ENCODE measurements at places on chromosomes 16 and 17.

GRCh38 chr17:81471818-81472456 lies 40.7 kb downstream of the ACTG1 start:
- DNase-seq, result no peak

- no peak for DNase-seq
These were observed 111.5 kb upstream of the MPHOSPH6 start for GRCh38 chr16:82281544-82281943.

- peak; percentile 48 for DNase-seq
These were observed 761 bp upstream of the MATCAP1 start for GRCh38 chr16:67184453-67184994.

DNA sequence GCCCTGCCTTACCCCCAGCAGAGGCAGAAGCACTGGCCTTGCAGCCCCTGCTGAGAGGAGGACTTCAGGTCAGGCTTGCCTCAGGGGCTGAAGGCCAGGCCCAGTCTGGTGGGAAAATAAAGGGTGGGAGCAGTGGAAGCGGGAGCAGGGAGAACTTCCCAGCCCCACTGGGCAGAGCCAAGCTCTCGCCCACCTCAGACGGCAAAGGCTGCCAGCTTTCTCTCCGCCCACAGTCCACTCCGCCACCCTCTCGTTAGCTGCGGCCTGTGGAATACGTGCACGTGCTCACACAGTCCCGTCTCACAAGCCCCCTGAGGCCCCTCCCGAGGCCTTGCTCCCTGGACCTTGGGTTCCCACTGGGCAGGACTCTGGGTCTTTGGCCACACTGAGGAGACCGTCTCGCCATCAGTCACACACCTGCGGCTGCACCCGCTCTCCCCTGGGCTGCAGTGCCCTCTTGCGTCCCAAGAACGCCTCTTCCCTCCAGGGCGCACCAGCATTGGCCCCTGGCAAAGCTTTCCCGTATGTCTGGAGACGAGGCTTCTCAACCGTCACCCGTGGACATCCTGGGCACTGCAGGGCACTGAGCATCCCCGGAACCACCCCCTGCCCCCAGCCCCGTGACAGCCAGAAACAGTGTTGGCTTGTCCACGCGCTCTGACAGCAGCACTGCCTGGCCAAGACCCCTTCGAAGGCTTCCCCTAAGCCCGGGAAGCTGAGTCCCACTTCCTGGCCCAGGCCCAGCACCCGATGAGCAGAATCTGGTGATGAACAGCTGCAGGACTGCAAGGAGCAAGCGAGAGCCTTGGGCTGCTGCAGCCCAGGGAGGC lies 8.3 kb downstream of the MRPL28 start:
- peak; percentile 78 for DNase-seq

- no peak for DNase-seq
These were observed 33.8 kb upstream of the NF1 start for GRCh38 chr17:31060791-31061550.

- no peak for DNase-seq
These were observed 131.1 kb downstream of the ZNF423 start for GRCh38 chr16:49724774-49725173.

GRCh38 chr16:71432906-71433305 lies 8.9 kb downstream of the TLE7 start:
- DNase-seq, result no peak

DNA sequence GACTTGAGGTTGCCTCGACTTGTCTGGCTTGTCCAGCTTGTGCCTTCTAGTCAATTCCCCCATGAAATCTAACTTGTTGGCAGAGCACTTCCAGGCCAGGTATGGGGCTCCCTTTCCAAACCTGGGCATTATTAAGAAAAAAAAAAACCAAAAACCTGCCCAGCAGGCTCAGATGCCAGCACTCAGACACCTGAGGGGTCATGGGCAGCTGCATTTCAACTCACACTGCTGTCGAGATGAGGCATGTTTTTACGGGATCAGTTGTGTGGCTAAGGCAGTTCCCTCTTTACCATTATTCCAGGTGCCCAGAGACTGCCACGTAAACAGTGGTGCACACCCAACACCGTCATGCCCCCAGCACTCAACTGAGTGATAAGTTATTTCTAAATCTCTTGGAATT lies 17.8 kb downstream of the TMEM11 start:
- DNase-seq, result no peak

GRCh38 chr16:5028950-5029475 lies 4.7 kb downstream of the NAGPA start:
- no peak for DNase-seq

DNA sequence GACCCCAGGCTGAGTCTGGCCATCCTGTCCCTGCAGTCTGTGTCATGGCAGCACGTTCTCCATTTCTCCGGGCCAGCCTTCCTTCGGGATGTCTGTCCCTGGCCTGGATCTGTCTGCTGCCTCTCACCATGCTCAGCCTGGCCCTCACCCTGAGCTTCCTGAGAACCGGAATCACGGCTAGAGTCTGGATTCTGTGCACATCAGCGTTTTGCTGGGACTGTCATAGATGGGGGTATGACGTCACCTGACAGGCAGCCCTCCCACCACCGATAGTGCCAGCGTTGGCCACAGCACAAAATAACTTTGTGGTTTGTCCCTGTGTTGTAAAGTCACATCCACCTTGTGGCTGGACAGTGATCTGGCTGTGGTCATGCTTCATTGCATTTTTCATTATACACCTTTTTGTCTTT lies 59.2 kb downstream of the B9D1 start:
- DNase-seq, result no peak

- no peak for DNase-seq
These were observed 47.9 kb downstream of the NSRP1 start for GRCh38 chr17:30164531-30164930.

DNA sequence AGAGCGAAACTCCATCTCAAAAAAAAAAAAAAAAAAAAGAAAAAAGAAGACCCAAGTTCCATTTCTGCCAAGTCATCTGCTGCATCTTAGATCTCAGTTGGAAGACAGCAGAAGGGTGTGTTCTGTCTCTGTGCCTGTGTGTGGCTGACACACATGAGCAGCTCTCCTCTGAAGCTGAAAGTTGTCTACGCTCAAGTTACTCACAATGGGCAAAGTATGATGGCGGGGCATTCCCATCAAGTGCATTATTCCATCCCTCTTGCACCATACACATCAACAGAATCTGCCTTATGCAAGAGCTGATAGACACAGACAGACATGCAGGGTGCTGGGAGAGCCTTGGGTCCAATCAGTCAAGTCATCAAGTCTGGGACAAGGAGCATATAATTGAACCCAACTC lies 402.2 kb downstream of the XYLT1 start:
- DNase-seq, result no peak

DNA sequence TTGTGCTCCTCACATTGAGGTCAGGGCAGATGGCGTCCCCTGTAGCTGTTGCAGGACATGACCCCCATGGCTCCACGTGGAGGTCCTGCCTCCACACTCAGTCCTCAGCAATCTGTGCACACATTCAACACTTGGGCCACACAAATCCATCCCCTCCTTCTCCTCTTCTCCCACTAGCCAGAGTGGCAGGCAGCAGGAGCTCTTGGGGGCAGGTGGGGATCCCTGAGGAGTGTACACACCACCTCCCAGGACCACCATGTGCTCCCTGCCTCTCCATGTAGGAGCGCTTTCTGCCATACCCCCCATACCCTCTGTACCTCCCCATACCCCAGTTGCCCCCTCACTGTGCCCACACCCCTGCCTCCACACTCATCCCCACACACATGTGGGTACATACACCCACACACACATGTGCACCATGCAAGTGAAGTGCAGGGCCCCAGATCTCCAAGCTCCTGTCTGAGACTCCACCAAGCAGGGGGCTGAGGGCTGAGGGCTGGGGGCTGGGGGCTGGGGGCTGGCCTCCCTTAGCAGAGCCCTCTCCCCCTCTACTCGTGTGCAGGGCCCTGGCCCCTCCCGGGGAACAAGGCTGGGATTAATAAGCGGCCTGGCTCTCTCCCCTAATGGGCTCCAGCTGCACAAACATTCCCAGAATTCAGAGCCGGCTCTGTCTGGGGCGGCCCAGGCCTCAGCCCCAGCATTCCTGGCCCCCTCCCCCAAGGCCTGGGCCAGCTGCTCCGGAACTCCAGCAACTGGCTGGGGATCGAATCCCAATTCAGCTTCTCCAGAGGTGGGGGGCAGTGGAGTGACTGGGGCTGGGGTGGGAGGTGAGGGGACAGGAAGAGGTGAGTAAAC lies 48.2 kb upstream of the MEIOC start:
- peak; percentile 93 for DNase-seq

GRCh38 chr17:45096141-45096540 lies 35.0 kb downstream of the NMT1 start:
- no peak for DNase-seq

DNA sequence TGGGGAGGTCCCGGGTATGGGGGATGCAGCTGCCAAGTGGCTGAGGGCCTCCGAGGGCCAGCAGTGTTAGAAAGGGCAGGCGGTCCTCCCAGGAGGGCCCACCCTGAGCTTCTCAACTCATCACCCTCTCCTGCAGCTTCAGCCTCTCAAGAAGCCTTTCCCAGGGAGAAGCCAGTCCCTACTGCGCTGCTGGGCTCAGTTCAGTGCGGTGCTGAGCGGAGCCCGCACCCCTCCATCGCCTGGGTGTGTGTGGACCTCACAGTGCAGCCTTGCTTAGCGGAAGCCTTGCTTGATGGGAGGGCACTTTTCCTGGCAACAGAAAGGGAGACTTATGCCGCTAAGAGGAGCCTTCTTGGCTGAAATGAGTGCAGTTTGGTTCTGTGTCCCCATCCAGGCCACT lies 3.5 kb upstream of the APRT start:
- DNase-seq, result no peak

GRCh38 chr16:7031031-7031430 lies 301.6 kb upstream of the RBFOX1 start:
- no peak for DNase-seq

DNA sequence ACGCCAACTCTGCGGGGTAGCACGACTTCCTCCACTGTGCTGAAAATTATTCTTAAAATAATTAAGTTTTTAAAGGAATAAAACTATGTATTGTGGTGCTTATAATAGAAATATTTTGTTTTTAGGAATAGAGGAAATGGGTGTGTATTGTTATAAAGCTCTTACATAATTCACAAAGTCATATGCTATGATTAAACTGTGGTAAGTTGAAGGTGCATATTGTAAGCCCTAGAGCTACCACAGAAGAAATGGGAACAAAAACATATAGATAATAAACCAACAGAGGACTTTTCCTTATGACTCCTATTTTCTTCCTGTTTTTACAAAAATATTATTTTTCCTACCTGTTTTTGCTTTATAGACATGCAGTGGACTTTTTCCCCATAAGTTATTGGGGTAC lies 4.3 kb upstream of the SLFN11 start:
- no peak for DNase-seq

- no peak for DNase-seq
These were observed 208.7 kb downstream of the KCNJ2 start for GRCh38 chr17:70378076-70378475.

DNA sequence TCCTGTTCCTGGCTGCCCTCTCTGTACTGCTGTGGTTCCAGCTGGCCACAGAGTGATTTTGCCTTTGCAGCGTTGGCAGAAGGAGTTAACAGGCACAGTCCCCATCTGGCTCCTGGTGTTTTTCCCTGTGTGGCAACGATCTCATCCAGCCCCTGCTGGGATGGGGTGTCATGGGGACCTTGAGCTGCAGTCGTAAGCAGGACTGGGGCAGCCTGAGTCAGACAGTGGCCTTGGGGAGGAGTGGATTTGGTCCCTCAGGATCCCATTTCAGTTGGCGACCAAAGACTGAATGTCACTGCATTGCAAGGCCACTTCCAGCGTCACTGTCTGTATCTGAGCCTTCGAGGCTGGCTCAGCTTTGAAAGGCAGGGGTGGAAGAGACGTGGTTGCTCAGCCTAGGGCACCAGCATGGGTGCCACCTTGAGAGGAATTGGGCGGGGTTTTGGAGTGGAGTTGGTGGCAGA lies 11.9 kb downstream of the TMEM94 start:
- DNase-seq, result no peak

DNA sequence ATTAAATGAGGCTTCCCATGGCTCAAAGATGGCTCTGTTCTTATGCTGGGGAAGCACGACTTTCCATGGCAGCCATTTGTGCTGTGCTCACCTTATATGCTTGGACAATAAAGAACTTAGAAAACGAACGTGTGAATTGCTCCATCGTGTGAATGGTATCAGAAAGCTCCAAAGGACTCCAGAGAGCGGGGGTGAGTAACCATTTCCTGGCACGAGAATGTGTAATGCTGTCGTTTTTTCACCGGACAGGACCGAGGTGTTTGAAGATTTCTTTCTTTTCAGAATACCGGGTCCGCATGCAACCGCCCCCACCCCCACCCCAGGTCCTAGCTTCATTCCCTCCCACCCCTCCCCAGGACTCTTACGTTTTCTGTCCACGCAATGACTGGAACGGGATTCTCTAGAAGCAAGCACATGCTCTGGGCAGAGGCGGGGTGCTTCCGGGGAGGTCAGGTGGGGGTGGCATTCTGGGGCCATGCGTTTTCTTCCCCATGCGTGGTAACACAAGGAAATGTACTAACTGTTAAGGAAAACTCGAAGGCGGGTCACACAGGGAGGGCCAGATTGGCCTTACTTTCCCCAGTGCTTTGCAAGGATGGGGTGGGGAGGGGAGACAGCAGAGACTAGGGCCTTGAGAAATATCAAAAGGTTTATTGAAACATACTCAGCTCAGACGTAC lies 26.2 kb downstream of the GPRC5B start:
- DNase-seq, result no peak

- DNase-seq, result no peak
These were observed 14.1 kb upstream of the DBNDD1 start for GRCh38 chr16:90033387-90033786.

- DNase-seq, result no peak
These were observed 62.5 kb downstream of the XYLT1 start for GRCh38 chr16:17408296-17408695.

DNA sequence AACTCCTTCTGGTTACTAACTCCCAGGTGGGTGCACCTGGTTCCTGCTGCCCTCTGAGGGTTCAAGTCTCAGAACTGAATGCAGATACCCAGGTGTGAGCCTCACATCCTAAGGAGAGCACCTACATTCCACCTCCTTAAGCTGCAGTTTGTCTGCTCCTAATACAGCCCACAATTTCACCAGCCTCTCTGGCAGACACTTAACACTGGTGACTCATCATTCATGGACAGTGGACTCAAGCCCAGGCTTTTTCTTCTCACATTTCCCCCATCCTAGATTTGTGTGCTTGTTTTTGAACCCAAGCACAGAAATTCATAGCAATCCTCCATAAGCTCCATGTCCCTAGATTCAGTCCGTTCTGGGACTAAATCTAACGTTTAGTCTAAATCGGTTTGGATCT lies 7.0 kb upstream of the MAF start:
- DNase-seq, result no peak

DNA sequence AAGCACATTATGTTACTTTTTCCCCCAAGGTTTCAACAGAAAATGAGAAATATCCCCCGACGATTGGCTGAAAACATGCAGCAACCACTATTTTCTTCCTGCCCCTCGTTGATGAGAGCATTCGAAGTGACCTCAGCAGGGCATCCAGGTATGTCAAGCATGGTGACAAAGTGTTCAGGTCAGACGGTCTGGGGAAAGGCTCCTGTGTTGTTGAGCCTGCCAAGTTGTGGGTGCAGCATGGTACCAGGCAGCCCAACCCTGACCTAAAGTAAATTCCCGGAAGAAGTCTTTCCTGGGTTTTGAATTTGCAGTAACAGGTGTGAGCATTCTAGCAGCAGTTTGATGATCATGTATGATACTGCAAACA lies 51.7 kb upstream of the SEC14L1 start:
- DNase-seq, result no peak
